ENCODE measurements at places on chromosomes 3 and 15. TPM values are rescaled to one million over a fixed set of nuclear protein-coding genes. Genes with fewer than 3 reads are reported as not detected.
A peak's percentile ranks its signal among the peaks of the same experiment; 100 is the strongest.

- no peak for DNase-seq
Observed at GRCh38 chr3:42140665-42141203, 49.6 kb downstream of the TRAK1 start.

DNA sequence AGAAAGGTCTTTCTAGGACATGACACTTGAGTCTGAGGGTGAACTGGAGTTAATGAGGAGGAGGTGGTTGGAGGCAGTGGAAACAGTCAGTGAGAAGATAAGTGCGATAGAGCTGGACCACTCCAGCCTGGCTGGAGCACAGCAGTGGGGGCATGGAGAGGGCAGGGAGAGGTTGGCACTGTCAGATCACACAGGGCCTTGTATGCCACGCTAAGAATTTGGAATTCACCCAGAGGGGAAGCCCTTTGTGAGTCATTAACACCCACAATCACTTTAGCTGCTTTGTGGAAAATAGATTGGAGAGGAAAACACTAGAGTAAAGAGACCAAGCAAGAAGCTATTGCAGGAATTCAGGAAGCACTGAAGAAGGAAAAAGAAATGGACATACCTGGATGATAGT, 83.3 kb downstream of the ZNF621 start:
- no peak for DNase-seq

GRCh38 chr3:5390221-5390620, 202.7 kb downstream of the EDEM1 start:
- DNase-seq = no peak

DNA sequence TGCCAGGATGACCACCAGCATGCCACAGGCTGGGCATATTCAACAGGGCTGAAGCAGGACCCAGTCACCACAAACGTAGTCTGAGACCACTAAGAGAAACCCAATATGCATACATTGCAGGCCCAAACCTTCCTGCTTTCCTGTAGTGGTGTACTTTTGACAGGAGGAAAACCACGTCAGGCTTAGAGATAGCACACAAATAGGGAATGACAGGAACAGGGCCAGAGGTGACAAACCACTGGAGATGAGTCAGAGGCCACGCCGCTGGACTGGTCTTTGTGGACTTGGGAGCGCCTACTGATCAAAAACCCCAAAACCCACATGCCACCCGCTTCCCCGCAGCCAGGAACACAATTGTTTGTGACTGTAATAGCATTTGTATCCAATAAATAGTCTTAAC, 3.6 kb upstream of the EFCAB12 start:
- DNase-seq = no peak

DNA sequence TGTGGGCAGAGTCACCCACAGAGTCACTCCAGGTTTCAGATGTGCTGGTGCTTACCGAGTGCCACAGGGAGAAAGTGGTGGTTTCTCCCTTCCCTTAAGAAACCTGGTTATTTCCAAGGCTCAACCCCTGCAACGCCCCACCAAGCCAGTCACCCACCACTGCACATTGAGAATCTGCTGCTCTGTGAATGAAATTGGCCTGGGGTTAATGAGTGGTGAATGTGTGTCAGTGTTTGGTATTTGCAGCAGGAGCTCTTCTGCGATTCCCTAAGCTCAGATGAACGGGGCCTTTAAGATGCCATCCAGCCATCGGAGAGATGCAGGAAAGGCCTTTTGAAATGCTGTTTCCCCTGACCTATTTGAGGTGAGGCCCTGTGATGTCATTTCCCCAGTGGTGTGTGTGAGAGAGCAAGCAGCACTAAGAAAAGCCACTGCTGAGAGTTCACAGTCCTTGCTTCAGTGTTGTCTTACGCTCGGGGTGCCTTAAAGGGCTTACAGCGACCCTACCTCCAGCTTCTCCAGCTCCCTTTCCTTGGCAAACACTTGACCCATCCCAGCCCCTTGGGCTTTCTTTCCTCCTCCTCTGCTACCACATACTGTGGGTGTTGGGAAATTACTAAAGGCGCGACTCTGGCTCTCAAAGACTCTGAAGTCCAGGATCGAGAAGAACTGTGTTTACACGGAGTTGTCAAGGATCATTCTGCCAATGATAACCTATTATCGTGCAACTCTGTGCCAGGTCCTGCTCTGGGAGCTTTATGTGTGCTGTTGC, 68.9 kb downstream of the SMAD3 start:
- DNase-seq = peak; percentile 78

DNA sequence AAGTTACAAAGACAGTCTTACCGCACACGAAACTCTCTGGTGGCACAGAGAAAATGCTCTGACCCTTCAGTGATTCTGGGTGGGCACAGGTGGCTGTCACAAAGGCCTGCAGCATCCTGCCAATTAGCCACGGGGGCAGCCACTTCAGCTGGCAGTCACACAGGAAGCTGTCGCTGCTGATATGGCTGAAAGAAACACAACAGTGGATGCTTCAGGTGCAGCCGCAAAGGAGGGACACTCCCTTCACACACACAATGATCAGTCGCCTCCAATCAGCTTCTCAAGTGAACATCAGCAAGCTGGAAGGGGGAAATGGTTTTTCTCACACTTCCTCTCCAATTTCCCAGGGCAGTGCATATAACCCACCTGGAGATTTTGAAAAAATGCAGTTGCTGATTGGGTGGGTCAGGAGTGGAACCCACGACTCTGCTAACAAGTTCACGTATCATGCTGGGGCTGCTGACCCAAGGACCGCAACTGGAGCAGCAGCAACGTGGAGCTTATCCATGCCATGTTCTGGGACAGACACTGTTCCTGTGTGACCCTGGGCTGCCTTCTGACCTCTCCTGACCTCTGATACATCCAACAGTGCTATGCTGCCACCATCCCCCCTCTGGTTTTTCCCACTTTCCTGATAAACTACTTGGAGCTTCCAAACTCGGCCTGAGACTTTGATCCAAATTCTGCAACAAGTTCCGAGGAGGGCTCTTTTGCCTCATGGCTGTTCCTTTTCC, 106.6 kb downstream of the LRIG1 start:
- DNase-seq = no peak

C2CD4A gene
- total RNA-seq = not detected

DNA sequence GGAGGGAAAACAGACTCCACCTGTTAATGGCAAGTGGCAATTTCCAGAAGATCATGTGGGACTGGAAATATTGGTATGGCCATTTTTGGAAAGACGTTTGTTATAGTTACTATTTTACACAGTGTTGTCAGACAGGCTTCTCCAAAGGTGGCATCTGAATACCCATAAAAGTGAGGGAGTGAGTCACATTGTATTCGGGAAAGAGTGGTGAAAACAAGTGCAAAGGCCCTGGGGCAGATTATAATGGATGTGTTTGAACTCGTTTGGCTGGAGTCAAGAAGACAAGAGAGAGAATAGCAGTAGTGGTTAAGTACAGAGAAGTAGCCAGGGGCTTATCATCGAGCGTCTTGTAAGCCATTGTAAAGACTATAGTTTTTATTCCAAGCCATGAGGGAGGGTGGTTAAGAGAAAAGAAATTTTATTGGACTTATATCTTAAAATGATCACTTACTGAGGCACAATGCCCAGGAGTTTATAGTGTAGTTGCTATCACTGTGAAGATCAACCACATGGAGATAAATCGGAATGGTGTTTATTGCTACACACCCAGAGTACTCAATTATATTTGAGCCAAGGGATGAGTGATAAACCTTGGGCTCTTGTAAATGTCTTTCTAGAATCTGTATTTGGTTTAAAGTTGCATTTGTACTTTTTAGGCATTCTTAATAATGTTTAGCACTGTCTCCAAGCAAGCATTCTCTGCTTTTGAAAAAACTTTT, 212.8 kb upstream of the KBTBD8 start:
- peak; percentile 11 for DNase-seq
